ENCODE measurements at places on chromosomes 7 and 10.

DNA sequence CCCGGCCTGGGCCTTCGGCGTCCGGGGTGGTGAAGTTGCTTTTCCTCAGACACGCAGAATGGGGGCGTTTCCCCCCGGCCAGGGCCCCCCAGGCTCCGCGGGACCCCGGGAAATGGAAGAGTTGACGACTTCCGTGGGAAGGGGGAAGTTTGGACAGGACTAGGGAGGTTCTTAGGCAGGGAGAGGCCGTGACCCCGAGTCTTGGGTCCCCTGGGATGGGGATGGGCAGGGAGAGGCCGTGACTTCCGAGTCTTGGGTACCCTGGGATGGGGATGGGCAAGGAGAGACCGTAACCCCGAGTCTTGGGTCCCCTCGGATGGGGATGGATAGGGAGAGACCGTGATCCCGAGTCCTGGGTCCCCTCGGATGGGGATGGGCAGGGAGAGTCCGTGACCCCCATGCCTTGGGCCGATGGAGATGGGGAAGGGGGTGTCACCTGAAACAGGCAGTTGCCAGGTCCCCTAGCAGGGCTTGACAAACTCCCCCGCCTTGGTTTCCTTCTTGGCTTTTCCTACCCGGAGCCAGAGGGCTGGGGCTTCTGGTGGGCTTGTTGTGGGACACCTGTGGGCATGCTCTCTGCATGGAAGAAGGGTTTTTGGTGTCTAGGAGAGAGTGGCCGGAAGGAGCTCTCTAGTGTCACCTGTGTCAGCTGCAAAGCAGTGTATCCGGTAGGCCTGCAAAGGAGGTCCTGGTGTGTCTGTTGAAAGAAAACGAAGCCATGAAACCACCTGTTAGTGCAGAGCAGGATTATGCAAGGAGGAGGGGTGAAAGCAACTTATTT is 1.1 kb downstream of the TRRAP start:
- DNase-seq = peak; percentile 48

- no peak for DNase-seq
Observed at GRCh38 chr7:13050703-13051102, 363.3 kb downstream of the ARL4A start.

- DNase-seq = no peak
Observed at GRCh38 chr7:91082038-91082437, 182.2 kb upstream of the FZD1 start.

- DNase-seq = no peak
Observed at GRCh38 chr7:408751-409311, 110.8 kb downstream of the PDGFA start.

DNA sequence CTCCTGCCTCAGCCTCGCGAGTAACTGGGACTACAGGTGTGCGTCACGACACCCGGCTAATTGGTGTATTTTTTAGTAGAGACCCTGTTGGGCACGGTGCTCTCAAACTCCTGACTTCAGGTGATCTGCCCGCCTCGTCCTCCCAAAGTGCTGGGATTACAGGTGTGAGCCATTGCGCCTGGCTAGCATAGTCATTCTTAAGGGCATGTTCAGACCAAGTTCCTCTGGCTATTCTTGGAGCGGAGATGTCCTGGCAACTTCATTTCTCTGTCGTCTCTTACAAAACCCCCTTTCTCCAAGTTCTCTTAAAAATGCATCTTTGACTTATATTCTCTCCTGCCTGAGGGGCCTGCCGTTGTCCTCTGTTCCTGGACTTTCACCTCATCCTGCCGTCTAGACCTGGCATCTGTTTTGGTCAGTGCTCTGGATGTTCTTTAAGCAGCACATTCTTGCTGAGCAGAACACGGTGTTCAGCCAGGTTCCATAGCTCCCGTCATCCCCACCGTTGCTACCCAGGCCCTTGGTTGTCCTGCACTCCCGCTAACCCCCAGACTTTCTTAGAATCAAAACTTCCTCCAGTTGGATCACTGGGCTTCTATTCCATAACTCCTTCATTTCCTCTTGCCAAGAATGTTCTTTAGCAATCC is 509.9 kb upstream of the GALNT17 start:
- no peak for DNase-seq

DNA sequence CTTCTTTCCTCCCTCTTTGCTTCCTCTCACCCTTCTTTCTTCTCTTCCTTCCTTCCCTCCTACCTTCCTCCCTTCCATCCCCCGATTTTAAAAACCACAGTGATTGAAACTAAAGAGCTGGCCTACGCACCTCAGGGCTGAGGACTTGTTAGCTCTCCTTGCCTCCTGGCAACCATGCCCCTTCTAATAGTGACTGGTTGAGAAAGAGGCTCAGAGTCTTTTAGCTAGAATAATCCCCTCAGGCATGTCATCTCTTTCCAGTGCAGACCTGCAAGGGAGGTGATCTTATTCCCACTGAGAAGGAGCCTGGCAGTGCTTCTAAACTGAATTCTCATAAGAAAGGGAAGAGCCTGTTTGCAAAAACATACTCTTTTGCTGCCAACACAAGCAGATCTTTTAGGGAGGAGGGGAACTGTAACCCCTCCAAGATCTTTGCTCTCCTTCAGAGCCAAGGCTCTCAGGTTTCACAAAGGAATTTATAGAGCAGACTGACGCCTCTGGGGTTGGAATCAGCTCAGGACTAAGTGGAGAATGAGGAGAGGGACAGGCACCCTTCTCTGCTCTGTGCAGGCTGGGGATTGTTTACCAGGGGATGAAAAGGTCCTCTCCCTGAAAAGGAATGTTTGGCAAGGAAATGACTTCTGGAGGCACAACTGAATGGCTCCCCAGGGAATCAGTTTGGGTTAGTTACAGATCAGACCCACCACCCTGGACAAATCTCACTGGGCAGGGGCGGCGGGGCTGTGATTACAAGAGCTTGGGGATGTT is 9.4 kb upstream of the ANKRD1 start:
- DNase-seq = peak; percentile 74

DNA sequence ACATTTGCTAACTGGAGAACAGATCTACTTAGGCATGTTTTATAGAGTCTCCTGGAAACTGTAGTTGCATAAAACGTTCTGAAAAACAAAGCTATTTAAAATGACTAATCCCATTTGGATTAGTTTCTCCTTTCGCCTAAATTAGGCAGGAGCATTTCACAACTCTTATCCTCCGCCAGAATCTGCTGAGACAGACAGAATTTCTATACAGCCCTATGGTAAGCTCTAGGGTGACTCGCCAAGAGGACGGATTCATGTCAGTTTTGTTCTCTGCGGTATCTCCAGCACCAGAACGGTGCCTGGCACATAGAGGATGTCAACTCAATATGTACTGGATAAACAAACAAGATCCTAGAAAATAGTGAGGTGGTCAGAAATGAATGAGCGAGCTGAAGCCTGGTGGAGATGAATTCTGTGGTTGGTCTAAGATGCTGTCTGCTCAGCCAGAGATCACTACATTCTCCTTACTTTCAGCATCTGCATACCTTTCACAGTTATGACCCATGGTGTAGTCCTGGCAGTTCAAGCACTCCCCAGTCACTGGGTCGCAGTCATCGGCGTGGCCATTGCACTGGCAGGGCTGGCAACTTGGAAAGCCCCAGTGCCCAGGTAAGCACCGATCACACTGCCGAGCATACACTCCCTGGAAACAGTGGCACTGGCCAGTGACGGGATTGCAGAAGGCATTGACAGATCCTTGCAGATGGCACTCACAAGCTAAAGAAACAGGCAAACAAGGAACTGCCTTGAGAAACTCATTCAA is 44.0 kb downstream of the LAMB1 start:
- no peak for DNase-seq

GRCh38 chr10:121263431-121263783 is 334.8 kb downstream of the FGFR2 start:
- no peak for DNase-seq

DNA sequence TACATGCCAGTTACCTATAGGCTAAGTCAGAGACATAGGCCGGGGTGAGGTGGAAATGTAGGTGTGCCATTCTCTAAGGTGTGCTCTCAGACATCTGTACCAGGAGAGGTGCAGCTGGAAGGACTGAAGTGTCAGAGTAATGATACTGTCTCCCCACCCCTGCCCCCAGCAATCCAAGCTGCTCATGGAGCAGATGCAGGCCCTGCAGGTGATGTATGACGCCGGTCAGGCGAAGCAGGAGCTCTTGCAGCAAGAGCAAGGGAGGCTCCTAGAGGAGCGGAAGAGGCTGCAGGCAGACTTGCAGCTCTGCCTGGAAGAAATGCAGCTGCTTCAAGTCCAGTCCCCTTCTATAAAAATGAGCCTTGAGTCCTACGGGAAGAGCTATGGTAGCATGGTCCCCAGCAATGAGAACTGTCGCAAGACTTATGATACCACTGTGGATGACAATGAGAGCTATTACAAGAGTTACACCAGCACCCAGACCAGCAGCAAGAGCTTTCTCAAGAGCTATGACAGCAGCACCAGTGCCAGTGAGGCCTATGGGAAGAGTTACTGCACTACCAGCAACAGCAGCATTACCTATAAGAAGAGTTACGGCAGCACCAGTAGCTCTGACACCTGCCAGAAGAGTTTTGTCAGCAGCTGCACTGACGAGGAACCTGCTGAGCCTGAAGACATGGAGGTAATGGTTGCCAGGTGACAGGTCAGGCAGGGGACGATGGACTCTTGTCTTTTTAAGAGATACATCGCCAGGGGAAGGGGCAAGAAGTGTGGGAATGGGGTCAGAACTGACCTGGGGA is 18.4 kb upstream of the FLNC start:
- no peak for DNase-seq

DNA sequence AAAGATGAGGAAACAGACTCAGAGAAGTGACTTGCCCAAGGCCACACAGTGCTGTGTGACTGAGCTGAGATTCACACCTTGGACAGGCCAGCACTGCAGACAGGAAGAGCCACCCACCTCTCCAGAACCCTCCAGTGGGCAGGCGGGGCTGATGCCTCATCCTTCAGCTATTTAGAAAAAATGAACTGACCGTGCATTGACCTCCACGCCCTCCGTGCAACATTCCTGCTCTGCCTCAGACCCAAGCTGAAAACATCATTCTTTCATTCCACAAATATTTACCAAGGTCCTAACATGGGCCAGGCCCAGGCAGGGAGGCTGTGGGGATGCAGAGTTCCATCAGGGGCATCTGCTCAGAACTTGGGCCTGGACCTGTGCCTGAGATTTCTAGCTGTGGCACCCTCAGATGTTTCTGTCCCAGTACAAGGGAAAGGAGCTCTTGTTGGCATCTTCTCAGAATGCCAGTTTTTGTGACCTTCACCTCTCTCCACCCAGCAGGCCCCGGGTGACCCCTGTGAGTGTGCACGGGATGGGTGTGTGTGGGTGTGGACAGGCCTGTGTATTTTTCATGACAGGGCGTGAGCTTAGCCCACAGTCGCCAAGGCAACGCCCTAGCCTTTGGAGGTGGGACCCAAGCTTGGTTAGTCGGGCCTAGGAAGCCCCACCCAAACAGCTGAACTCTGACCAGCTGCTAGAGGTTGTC is 6.5 kb downstream of the VSIR start:
- DNase-seq = no peak

DNA sequence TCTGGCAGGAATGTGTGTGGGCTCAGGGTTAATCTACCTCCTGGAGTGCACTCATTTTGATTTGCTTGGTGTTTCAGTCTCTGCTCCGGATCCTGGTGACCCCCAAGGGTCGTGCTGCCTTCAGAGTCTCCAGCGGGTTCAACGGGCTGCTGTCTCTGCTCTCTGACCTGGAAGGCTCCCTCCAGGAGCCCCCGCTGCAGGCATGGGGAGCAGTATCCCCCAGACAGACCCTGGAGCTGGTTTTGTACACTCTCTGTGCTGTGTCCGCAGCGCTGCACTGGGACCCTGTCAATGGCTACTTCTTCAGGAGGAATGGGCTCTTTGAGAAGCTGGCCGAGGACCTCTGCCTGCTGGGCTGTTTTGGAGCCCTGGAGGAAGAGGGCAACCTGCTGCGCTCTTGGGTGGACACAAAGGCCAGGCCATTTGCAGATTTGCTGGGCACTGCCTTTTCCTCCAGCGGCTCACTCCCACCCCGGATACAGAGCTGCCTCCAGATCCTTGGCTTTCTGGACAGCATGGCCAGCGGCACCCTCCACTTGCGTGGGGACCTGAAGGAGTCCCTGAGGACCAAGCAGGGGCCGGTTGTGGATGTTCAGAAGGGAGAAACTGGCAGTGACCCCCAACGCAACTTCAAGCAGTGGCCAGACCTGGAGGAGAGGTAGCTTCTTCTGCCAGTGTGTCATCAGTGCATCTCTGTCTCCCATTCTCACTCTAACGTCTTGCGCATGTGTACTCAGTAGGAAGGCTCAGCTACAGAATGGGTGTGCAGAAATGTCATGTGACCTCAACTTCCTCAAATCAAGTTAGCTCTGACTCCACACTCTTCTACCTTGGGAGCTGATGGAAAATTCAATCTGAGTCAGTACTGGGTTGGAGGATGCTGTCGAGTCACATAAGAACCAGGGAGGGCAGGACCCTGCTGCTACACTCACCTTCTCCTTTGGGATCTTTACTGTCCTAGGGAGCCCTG is 58.5 kb downstream of the WDFY4 start:
- peak; percentile 11 for DNase-seq

GRCh38 chr10:26474026-26474425 is 35.9 kb downstream of the APBB1IP start:
- DNase-seq = no peak

GRCh38 chr7:39304178-39304577 is 262.0 kb upstream of the YAE1 start:
- DNase-seq = no peak

- peak; percentile 62 for DNase-seq
Observed at GRCh38 chr7:27179503-27180430, 5.3 kb downstream of the HOXA11 start.

- no peak for DNase-seq
Observed at GRCh38 chr10:33133557-33133956, 175.5 kb upstream of the ITGB1 start.

- DNase-seq = peak; percentile 85
Observed at GRCh38 chr7:56074371-56074791, 10.3 kb downstream of the SUMF2 start.

GRCh38 chr7:15403751-15404150 is 158.1 kb downstream of the AGMO start:
- no peak for DNase-seq

DNA sequence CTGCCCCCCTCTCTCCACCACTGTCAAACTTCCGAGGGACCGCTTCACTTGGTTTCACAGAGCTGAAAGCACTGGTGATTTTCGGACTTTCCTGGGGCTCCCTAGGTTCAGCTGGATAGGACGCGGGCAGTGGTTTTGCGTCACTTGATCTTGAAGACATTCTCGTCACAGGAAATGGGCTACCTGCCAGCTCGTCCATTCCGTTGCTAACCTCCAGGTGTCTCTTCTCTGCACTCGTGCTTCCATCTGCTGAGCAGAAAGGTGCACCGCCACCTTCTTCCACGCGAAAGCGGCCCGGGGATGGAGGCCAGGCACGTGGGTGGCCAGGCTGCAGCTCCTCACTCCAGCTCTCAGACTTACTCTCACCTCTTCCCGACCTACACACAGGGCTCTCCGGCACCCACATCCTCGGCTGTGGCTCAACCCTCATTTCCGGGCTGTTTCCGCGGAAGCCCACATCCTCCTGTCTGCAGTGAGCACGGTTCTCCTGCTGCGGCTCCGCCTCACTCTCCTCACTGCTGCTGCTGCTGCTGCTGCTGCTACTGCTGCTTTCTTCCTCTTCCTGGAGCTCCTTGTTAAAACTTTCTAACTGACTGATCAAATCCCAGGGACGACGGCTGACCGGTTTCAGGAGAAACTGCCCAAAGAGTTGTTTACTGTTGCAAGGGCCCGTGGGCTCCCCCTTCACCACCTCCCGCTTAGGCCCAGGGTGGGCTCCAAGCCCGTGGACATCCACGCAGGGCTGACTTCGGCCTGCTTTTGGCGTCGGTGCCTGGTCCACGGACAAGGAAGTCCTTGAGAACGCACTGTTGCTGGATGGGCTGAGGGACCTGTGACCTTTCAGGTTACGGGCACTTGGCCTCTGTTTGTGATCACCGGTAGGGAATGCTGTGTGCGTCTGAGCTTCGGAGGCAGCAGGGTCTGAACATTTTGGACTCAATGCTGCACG is 32.1 kb downstream of the JCAD start:
- no peak for DNase-seq

Data from neural progenitor cell (in vitro differentiated cells).